Glutamatergic neuron (in vitro differentiated cells): ENCODE measurements at places on chromosomes 11 and 22. TPM values are rescaled to one million over a fixed set of nuclear protein-coding genes. Genes with fewer than 3 reads are reported as not detected.

DNA sequence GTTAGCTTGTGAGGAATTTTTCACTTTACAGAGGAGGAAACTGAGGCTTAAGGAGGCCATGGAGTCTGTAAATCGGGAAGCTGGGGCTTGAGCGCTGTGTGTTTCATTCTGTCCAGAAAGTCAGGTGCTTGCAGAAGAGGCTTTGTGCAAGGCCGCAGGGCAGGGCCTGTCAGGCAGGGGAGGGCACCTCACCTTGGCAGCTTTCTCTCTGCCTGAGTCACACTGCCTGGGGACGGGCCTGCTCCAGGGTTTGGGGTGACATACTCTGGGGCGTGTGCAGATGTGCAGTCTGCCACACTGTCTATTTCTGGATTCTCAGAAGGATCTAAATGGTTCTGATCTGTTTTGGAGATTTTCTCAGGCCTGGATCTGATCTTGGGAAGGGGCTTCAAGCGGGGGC, 8.4 kb downstream of the INCENP start:
- no peak for DNase-seq

DNA sequence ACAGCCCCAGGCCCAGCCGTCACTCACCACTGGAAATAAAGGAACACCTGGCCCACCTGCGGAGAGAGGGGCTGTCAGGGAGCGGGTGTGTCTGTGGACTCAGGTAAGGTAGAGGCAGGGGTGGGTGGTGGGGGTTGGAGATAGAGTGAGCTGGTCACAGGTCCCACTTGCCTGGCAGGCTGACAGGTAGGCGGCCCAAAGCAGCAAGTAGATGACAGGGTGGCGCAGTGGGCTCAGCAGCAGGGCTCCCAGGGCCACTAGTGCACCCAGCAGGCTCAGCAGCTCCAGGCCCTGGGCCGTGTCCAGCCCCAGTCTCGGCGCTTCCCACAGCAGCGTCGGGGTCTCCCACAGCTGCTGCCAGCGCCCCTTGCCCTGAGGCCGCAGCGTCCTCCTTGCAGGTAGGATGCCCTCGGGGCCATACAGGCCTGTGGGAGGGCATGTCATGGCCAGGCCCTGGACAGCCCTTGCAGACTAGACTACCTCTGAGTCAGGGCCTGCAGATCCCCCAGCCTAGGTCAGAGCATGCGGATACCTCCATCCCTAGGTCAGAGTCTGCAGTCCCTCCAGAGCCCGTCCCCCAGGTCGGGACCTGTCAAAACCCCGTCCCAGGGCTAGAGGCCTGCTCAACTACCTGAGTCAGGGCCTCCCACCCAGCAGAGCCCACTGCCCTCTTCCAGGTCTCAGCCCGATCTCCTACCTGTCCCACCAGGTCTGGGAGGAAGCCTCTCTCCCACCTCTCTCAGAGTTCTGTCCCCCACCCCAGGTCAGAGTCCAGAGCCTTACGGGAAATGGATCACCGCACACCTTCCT, 686 bp downstream of the LMF2 start:
- peak; percentile 26 for DNase-seq

- DNase-seq, result no peak
Observed at GRCh38 chr11:95254716-95255115, 23.7 kb upstream of the SESN3 start.

DNA sequence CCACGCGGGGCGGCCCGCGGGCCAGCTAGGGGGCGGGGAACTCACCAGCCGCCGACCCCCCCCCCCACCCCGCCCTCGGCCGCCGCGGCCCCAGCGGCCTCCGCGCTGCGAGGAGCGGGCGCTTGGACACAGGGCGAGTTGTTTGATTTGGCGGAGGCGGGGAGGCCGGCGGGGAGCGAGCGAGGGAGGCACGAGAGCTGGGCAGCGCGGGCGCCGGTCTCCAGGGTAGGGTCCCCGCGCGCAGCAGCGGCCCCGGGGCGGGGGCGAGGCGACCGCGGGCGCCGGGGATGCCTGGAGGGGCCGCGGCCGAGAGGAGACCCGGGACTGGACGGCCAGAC, 64.4 kb downstream of the NAV2 start:
- peak; percentile 52 for DNase-seq

GRCh38 chr22:46587061-46587460, 33.1 kb upstream of the GRAMD4 start:
- no peak for DNase-seq

- DNase-seq, result no peak
Observed at GRCh38 chr11:93689240-93689639, 27.8 kb downstream of the CEP295 start.

DNA sequence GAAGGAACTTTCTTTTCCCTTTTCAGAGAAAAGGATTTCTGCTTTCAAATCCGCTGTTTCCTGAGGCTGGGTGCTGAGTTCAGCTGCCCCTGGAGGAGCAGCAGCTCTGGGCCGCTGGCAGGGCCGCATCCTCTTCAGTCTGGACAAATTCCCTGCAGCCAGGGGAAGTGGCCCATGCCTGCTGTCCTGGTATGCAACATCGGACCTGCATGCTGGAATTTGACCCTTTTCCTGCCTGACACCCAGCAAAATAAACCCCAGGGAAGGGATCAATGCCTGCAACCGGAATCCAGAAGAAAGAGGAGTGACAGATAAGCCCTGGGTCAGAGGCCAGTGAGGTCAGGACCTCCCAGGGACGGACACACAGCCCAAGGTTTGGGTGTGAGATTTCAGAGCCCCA, 54.1 kb upstream of the LINC01488 start:
- DNase-seq, result no peak

- DNase-seq, result peak; percentile 67
Observed at GRCh38 chr11:76209973-76210930, 4.0 kb upstream of the WNT11 start.

- peak; percentile 50 for DNase-seq
Observed at GRCh38 chr11:119671051-119671450, 57.9 kb downstream of the NECTIN1 start.

GRCh38 chr22:43501878-43502277, 90.1 kb downstream of the MPPED1 start:
- no peak for DNase-seq

- no peak for DNase-seq
Observed at GRCh38 chr11:2995031-2995561, 3.0 kb upstream of the NAP1L4 start.

GRCh38 chr22:45783021-45783420, 111.4 kb downstream of the ATXN10 start:
- no peak for DNase-seq

DNA sequence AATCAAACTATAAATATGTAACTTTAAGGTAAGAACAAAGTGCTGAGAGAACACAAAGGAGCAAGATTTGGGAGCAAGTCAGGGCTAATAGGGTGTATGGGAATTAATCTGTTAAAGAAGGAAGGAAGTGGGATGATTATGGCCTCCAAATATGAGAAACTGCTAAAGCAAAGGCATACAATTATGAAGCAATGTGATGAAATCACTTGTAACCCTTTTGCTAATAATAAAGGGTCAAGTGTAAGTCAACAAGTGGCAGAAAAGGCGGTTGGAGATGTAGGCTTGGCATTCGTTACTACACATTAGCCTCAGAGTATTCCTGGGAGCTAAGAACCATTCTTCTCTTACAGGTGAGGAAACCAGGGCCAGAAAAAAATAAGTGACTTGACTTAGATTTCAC, 1002.3 kb upstream of the TENM4 start:
- no peak for DNase-seq

DNA sequence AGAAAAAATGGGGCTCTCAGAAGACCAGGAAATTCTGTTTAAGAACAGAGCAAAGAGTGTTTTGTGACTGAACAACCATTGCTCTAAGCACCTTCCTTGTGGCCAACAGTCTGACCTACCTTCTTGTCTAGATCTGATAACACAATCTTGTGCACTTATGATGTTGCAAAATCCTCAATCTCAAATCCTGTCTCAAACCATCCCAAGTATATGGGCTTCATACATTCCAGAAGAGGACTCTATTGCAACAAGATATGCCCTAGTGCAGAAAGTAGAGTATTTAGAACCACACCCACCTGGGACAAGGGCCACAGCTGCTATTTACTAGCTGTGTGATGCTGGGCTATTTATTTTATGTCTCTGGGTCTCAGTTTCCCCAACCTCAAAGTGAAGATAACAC, 27.1 kb downstream of the RASSF10 start:
- DNase-seq, result no peak

GRCh38 chr11:72298931-72299330, 55.0 kb upstream of the PHOX2A start:
- DNase-seq, result no peak

DNA sequence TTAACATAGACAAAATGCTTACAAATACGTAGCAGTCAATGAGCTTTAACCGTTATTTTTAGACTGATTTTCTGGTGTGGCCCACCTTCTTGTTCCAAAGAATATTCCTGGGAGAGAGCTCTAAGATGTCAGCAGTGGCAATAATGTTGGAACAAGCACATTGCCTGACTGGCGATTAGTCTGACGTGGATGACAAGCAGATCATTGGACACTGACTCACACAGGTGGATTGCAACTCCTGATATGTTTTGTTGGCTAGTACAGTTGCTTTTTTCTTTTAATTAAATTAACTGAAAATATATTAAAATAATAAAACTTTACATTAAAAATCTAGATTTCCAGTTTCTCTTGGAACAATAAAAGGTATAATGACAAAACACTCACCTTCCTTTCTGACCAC, 78.0 kb downstream of the TENM4 start:
- DNase-seq, result no peak

- DNase-seq, result no peak
Observed at GRCh38 chr11:7522546-7522945, 8.7 kb downstream of the PPFIBP2 start.

- no peak for DNase-seq
Observed at GRCh38 chr22:20316217-20316843, 3.5 kb downstream of the DGCR6L start.

DNA sequence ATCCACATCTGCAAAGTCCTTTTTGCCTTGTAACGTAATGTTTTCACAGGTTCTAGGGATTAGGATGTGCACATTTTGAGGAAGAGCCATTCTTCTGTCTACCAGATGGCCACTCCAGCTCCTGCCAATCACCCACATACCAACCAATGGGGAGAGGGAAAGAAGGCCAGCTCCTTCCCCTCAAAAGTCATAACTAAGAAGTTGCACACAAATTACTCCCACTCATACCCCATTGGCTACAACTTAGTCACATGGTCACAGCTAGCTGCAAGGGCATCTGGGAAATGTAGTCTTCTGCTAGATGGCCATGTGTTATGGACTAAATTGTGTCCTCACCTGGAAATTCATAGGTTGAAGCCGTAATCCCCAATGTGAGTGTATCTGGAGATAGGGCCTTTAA, 15.4 kb upstream of the MYOD1 start:
- DNase-seq, result no peak

- DNase-seq, result no peak
Observed at GRCh38 chr22:28048529-28048928, 129.5 kb upstream of the PITPNB start.

DNA sequence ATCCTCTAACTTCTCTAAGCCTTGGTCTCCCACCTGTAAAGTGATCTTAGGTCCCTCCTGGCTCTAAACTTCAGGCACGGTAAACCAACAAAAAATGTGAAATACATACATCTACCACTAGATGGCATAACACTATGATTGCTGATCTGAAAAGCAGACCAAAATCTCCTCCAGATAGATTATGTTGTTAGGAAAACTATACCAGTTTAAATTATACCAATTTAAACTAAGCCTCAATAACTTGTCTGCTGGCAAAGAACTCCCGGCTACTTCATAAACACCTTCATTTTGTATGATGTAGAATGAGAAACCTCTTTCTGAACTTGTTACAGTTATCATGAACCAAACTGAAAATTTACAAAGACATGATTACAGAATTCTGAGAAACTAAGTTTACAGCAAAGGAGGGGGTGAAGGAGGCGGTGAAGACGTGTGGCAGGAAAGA, 85.9 kb downstream of the SBF2 start:
- no peak for DNase-seq

- peak; percentile 46 for DNase-seq
Observed at GRCh38 chr11:69881467-69882269, 62.5 kb upstream of the FGF3 start.

DNA sequence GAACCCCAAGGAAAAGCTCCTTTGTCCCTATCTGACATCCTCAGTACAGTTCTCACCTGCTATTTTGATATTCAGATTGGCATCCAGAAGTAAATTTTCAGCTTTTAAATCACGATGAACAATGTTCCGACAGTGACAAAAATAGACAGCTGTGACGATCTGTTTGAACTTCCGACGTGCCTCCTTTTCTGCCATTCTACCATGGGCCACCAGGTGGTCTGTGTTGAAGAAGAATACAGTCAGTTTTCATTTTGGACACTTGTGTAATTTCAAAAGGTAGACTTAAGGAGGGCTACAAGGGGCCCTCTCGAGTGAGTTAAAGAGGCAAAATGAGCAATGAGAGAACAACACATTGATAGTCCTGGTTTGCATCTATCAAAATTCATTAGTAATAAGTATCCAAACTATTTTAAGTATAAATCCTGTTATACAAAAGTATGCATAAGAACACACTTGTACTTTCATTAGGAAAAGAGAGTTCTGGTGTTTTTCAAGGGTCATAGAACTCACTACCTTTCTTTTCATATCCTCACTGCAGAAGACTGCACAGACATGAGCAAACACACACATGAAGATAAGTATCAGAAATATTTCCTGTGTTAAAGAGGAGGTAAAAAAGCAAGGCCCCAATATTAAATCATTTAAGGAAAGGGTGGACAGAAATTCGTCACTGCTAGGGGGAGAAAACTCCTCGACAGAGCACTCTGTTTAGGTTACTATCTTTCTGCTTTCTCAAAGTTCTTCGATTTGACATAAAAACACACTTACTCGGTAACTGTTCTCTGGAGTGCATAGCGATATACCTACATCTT, 89.9 kb upstream of the APOA1 start:
- DNase-seq, result peak; percentile 22

The PARVG gene
- not detected for total RNA-seq

The CFAP300 gene
- total RNA-seq, result 1.4 TPM

The IGSF9B gene
- 209 TPM for total RNA-seq

The CD151 gene
- 346 TPM for total RNA-seq

The GVQW3 gene
- total RNA-seq, result 14.8 TPM

The BRSK2 gene
- 207 TPM for total RNA-seq

The DKK3 gene
- total RNA-seq, result 131 TPM

The RAB39A gene
- 21.9 TPM for total RNA-seq

The PNPLA5 gene
- total RNA-seq, result not detected

The OR5A1 gene
- not detected for total RNA-seq

The TRABD gene
- 31.3 TPM for total RNA-seq

The MPEG1 gene
- not detected for total RNA-seq

The SNAP29 gene
- total RNA-seq, result 22.9 TPM
